GM04503 (cell line): ENCODE measurements at places on chromosomes 5 and 9.

DNA sequence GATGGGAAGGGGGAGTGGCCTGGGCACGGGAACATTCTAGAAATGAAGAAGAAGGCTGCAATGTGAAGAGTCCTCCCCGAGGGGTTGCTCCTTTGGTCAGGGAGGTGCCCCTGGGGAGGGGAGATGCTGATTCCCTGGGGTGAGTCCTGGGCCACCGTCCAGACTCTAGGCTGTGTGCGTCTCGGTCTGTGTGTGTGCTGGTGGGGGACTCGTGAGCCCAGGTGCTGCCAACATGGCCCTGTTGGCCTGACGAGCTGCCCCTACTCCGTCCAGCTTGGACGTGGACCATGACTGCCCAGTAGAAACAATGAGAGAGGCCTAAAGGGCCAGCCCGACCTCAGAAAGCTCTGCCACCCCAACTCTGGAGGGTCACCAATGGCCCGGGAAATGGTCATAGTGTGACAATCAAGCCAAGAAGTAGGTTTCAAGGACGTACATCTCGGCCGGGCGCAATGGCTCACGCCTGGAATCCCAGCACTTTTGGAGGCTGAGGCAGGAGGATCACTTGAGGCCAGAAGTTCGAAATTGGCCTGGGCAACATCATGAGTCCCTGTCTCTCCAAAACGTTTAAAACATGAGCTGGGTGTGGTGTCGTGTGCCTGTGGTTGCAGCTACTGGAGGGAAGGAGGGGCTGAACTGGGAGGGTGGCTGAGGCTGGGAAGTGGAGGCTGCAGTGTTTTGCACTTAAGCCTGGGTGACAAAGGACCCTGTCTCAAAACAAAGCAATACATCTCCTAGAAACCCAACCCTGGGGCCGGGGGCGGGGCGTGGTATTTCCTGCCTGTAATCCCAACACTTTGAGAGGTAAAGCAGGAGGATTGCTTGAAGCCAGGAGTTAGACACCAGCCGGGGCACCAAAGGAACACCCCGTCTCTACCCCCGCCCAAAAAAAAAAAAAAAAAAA is 17.0 kb downstream of the LHX3 start:
- no peak for DNase-seq

DNA sequence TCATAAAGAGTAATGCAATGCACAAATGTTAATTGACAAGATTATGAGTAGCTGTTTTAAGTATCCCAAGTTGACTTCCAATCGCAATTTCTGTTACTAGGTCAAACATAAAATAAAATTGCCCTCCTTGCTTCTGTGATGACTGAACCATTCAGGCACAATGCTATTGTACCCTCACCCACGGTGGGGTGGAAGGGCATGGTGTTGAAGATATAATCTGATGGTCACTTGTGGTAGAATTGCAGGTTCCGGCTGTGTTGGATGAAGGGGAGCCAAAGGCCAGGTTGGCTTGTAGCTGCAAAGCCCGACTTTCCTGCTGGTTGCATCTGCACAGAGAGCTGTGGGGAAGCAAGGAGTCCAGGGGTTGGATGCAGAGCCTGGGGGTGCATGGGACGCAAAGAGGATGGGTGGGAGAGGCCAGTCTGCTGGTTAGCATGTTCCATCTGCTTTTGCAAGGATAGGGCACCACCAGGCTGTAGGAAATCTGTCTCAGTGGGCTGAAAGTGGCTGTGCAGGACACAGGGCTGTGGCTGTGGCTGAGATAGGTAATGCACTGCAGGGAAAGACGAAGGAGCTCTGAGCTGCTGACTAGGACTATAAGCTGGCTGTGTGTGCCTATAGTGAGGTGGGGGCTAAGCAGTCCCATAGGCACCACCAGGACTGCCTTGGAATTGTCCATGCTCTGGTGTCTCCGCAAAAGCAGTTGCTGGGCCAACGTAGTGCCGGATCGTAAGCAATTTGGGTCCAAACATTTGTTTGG is 31.5 kb upstream of the PUM3 start:
- DNase-seq = no peak

GRCh38 chr5:76404223-76405211 is 1.4 kb downstream of the IQGAP2 start:
- no peak for DNase-seq

DNA sequence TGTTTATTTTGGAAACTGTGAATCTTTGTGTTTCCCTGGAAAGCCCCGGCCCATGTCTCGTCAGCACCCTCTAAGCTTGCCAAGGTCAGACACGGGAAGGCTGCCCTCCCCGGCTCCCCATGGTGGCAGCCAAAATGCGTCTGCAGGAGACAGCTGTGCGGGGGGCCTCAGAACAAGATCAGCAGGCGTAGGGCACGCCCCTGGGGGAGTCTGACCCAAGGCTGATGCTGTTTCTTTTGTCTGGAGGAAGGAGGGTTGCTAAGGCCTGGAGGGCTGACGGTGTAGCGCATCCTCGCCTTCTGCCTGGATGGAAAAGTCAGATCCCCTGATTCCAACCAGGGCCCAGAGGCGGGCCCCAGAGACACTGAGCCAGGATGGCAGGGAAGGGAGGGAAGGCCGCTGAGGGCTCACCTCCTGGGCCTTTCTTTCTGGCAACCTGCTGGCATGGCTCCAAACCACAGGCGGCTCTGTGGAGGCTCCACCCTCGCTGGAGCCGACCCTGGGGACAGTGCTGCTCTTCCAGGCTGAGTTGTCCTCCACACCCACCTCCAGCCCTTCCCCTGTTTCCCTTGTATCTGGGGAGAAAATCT is 57.2 kb downstream of the OLFM1 start:
- DNase-seq = no peak

GRCh38 chr5:160339406-160340130 is 27.2 kb upstream of the CCNJL start:
- no peak for DNase-seq

GRCh38 chr9:99557816-99558215 is 263.9 kb upstream of the NR4A3 start:
- DNase-seq = no peak

- no peak for DNase-seq
Observed at GRCh38 chr5:104611135-104611767, 1048.7 kb upstream of the NUDT12 start.

DNA sequence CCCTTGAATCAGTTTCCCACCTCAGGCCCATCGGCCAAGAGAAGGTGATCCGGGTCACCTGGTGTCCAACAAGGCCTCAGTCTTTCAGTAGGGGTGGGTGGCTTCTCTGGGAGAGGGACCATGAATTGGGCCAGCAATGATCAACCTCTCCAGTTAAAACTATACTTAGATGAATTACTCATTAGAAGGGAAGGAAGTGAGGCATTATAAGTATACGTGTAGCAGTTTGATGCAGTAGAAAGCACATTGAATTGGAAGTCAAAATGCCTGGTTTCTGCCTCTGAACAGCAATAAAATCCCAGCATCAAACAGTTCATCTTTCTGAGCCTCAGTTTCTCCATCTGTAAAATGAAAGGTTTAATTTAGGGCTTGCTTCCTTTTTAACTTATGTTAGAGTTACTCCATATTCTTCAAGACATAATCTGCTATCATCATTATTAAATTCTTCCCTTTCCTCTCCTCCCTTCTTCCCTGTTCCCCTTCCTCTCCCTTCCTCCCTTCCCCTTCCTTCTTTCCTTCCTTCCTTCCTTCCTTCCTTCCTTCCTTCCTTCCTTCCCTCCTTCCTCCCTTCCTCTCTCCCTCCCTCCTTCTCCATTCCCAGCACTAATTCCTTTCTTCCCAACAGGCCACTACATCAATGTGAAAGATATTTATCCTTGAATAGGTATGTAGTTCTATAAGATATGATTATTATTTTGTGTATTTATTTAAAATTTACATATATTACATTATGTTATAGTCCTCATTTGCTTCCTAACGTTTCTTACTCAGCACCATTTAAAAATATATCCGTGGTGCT is 18.6 kb upstream of the TMEM174 start:
- no peak for DNase-seq
